ENCODE measurements at places on chromosomes 3 and 15.

- no peak for DNase-seq
Observed at GRCh38 chr3:148646126-148646665, 51.5 kb upstream of the AGTR1 start.

- no peak for DNase-seq
Observed at GRCh38 chr3:6680119-6680806, 180.7 kb upstream of the GRM7 start.

GRCh38 chr15:85149465-85150129 is 167.9 kb downstream of the PDE8A start:
- no peak for DNase-seq

DNA sequence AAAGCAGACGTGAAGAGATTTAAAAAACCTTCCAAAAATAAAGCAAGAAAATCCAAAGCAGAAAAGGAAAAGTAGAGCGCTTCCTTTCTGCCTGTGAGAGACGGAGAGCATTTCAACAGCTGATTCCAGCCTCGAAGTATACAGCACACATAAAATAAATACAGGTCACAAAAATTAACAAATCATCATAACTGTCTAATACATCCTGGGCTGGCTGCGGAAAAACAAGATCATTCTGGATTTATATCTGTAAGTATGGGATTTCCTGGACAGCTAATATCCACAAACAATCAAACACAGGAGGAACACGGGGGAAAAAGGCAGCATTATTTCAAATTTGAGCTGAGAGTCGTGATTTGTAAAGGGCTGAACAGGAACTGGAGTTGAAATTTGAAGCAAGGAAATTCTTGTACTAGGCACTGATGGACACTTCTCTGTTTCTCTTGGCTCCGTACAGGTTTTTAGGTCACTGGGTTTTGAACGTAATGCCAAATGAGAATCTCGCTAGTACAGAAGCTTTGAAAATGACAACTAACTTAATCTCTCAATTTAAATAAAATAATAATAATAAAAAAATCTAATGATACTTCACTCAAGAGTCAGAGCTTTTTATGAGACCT is 577.7 kb downstream of the FOXP1 start:
- DNase-seq = no peak

- no peak for DNase-seq
Observed at GRCh38 chr3:10554746-10555145, 49.4 kb upstream of the ATP2B2 start.

DNA sequence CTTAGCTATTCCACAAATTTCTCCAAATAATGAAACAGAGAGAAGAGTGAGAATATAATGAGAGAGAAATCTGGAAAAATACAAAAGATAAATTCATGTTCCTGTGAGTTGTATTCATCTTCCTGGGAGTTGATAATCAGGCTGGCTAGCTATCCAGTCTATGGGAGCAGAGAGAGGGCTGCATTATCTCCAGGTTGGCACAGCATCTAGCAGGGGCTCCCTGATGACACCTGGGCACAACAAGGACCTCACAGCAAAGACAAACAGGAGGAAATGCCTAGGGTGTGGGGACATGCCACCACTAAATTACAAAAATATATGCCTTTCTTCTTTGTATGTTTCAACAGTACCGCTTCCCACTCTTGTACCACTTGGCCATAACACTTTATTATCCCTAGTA is 1.9 kb downstream of the EHD4 start:
- DNase-seq = no peak

GRCh38 chr15:72168131-72168807 is 29.3 kb downstream of the GRAMD2A start:
- no peak for DNase-seq

DNA sequence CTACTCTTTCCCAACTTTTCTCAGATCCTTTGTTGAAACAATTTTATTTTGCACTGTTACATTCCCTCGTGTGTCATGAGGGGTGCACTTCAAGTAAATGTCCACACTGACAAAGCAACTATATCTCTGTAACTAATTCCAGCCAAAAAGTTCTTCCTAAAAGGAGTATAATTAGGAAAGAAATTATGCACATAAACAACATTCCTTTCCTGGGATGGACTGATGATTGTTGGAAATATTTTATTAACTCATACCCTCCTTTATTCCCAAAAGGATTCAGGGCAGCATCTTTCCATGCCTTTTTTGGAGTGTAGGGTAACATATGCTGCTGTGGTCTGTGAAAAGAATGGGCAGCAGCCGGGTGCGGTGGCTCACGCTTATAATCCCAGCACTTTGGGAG is 426.1 kb upstream of the THBS1 start:
- no peak for DNase-seq

- DNase-seq = no peak
Observed at GRCh38 chr3:154956815-154957214, 123.3 kb upstream of the MME start.

DNA sequence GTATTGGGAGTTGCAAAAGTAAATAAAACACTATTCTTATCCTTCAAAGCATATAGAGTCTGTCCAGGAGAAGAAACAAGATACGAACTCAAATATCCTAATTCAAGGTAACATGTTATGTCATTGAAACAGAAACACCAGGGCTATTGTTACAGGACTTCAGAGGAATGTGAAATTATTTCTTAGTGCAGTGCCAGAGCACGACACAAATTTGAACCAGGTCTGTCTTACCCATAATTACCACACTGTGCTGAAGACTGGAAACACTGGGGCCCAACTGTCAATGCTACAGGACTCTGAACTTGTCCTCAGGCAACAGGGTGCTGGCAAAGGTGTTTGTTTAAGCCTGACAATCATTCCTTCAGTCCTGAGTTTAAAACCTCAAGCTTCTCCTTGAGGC is 633.6 kb upstream of the UBE2E2 start:
- DNase-seq = no peak

GRCh38 chr3:13507570-13508339 is 27.6 kb downstream of the HDAC11 start:
- no peak for DNase-seq

Data from activated T-cell treated with anti-CD3 and anti-CD28 coated beads for 1 hour (primary cell).